ENCODE measurements at places on chromosomes 6 and 20. TPM values are rescaled to one million over a fixed set of nuclear protein-coding genes. Genes with fewer than 3 reads are reported as not detected.
A peak's percentile ranks its signal among the peaks of the same experiment; 100 is the strongest.

Gene LHFPL5
- total RNA-seq = not detected

Gene CLDN20
- total RNA-seq = not detected

Gene PI16
- total RNA-seq = 7.3 TPM

Gene KCNS1
- total RNA-seq = 0.13 TPM

Gene TRIM10
- total RNA-seq = 0.08 TPM

GRCh38 chr6:105601541-105602236 is 198.8 kb upstream of the PREP start:
- H3K27ac ChIP-seq = peak overlapping the region; percentile 82
- no peaks in the 10 kb centered on the region for H3K27me3 ChIP-seq
- DNase-seq = peak; percentile 67
- H3K4me3 ChIP-seq = peak overlapping the region; percentile 47
- peaks cover 35% of the 10 kb centered on the region for H3K4me1 ChIP-seq

DNA sequence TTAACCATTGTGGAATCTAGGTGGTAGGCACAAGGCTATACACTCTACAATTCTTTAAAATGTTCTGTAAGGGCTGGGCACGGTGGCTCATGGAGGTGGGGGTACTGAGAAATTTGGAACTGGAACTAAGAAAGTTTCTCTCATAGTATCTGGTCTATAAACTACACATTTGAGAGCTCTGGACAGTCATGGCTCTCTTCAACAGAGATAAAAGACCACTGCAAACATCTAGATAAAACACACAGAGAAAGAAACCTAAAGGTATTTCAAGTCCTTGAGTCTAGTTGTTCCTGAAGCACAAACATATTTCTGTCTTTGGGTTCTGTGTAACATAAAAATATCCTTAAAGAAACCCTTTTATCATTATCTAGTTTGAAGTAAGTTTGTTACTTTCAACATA is 35.2 kb downstream of the ILRUN start:
- H3K27ac ChIP-seq = no peak overlapping the region
- H3K4me1 ChIP-seq = peaks cover 71% of the 10 kb centered on the region
- no peak for DNase-seq
- H3K36me3 ChIP-seq = peaks cover 36% of the 10 kb centered on the region
- no peaks in the 10 kb centered on the region for H3K27me3 ChIP-seq

DNA sequence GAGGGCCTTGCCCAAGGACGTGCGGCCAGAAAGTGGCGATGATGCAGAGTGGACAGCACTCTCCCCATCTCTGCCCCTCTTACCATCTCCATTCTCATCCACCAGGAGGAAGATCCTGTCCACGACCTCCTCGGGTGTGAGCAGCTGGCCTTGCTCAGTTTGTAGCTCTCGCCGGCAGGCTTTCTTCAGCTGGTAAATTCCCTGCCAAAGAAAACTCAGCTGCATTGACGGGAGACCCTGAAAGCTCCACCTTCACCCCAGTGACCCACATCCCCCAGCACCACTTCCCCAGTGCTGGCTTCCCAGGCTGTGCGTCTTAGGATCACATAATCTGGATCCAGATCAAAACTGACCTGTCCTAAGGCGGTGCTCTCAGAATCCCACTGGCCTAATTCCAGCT is 9.2 kb downstream of the GUCA1B start:
- H3K4me3 ChIP-seq = no peak overlapping the region
- no peak for DNase-seq
- H3K4me1 ChIP-seq = no peaks in the 10 kb centered on the region
- no peak overlapping the region for H3K27ac ChIP-seq
- no peaks in the 10 kb centered on the region for H3K36me3 ChIP-seq

DNA sequence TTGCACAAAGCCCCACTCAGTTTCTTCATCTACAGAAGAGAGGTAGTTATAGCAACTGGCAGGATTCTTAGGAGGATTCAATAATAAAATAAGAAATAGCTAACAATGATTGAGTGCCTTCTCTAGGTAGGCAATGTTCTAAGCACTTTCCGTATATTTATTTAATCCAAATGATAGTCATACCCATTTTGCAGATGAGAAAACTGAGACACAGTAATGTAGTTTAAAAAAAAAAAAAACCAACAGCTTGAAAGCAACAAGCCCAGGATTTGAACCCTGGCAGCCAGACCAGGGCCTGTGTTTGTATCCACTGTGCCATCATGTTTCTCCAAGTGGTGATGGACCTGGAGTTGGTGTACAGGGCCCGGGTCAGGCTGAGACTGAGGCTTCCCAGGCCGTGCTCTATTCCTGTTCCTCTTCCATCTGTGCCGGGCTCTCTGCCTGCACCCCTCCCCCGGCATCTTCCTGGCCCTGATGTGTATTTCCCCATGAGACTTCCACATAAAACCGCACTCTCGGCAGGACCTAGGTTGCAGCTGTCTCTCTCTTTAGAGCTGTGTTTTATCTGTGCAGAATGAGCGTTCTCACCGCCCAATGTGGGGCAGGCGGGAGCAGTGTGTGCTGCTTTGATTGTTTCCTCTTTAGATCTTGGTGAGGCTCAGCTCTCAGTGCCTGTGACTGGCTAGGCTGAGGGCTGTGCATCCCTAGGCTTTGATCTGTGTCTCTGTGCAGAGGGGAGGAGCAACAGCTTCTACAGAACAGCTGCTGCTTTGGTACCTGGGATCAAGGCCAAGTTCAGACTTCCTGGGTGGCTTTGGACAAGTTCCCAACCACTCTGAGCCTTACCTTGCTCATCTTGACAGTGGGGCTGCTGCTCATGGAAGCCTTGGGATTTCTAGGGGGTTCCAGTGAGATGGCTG is 49.5 kb downstream of the TOX2 start:
- no peak overlapping the region for H3K4me3 ChIP-seq
- peak; percentile 26 for DNase-seq
- no peak overlapping the region for H3K27ac ChIP-seq

- no peaks in the 10 kb centered on the region for H3K36me3 ChIP-seq
- no peaks in the 10 kb centered on the region for H3K4me1 ChIP-seq
- H3K4me3 ChIP-seq = no peak overlapping the region
- DNase-seq = no peak
- no peak overlapping the region for H3K27ac ChIP-seq
Observed at GRCh38 chr20:11170565-11170964, 496.8 kb upstream of the JAG1 start.

GRCh38 chr6:127969701-127970100 is 68.8 kb upstream of the THEMIS start:
- H3K4me3 ChIP-seq = no peak overlapping the region
- DNase-seq = no peak
- H3K4me1 ChIP-seq = peaks cover 68% of the 10 kb centered on the region
- peak overlapping the region; percentile 86 for H3K27ac ChIP-seq

DNA sequence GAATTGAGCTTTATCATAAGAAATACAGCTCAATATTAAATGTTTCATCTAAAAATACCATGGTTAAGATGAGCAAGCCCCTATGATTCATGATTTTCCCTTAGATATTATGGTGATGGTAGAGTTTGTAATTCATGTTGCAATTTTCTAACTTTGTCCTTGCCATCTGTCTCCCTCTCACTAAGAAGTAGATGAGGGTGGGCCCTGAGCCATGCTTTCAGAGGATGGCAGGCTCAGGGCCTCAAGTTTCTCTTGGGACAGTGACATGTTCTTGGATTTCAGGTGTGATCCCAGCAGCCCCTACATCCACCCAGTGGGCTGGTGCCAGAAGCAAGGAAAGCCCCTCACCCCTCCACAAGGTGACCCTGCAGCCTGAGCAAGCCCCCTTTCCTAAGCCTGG is 25.6 kb downstream of the L3MBTL1 start:
- H3K27me3 ChIP-seq = no peaks in the 10 kb centered on the region
- H3K36me3 ChIP-seq = no peaks in the 10 kb centered on the region
- DNase-seq = no peak
- H3K4me1 ChIP-seq = no peaks in the 10 kb centered on the region

DNA sequence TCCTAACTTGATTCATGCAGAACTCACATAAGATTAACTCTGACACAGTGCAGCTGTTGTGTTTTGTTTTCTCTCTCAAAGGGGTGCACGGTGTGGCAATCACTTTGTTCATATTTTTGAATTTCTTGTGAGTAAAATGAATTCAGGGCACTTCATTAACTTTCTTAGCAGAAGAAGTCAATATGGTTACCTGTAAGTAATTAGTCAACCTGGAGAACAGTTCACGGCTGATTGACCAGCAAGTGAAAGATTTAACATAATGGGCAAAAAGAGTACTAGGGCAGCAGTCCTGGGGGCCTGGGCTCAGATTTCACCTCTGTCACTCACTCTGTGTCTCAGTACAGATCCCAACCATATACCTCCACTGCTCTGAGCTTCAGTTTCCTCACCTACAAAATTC is 102.4 kb upstream of the SPTLC3 start:
- H3K4me3 ChIP-seq = no peak overlapping the region
- no peak for DNase-seq
- H3K36me3 ChIP-seq = no peaks in the 10 kb centered on the region
- no peaks in the 10 kb centered on the region for H3K4me1 ChIP-seq
- H3K27me3 ChIP-seq = no peaks in the 10 kb centered on the region

- peaks cover 65% of the 10 kb centered on the region for H3K36me3 ChIP-seq
- H3K4me3 ChIP-seq = no peak overlapping the region
- H3K27ac ChIP-seq = no peak overlapping the region
- peaks cover 27% of the 10 kb centered on the region for H3K4me1 ChIP-seq
Observed at GRCh38 chr20:37081717-37082289, 14.0 kb downstream of the RBL1 start.

DNA sequence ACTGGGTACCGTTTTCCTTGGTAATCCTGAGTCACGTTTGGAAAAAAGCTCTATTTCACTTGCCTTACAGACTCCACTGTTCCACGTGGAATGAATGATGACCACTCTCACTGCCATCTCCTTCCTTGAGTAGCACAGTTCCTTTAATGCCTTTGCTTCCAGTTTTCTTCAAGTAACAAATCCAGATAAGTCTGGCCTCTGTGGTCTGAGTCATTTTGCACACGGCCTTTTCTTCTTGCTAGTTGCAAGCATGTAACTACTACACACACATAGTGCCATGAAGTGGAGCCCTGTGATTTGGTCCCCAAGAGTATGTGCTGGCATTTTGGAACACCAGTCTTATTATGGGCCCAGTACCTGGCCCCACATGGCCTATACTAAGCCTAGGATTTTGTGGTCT is 182.8 kb downstream of the SASH1 start:
- H3K27me3 ChIP-seq = no peaks in the 10 kb centered on the region
- H3K27ac ChIP-seq = no peak overlapping the region
- DNase-seq = no peak

GRCh38 chr20:48673507-48673906 is 154.3 kb downstream of the PREX1 start:
- H3K4me3 ChIP-seq = no peak overlapping the region
- H3K27ac ChIP-seq = no peak overlapping the region
- no peak for DNase-seq
- H3K4me1 ChIP-seq = peaks cover 1% of the 10 kb centered on the region
- peaks cover 80% of the 10 kb centered on the region for H3K36me3 ChIP-seq
- H3K27me3 ChIP-seq = no peaks in the 10 kb centered on the region

DNA sequence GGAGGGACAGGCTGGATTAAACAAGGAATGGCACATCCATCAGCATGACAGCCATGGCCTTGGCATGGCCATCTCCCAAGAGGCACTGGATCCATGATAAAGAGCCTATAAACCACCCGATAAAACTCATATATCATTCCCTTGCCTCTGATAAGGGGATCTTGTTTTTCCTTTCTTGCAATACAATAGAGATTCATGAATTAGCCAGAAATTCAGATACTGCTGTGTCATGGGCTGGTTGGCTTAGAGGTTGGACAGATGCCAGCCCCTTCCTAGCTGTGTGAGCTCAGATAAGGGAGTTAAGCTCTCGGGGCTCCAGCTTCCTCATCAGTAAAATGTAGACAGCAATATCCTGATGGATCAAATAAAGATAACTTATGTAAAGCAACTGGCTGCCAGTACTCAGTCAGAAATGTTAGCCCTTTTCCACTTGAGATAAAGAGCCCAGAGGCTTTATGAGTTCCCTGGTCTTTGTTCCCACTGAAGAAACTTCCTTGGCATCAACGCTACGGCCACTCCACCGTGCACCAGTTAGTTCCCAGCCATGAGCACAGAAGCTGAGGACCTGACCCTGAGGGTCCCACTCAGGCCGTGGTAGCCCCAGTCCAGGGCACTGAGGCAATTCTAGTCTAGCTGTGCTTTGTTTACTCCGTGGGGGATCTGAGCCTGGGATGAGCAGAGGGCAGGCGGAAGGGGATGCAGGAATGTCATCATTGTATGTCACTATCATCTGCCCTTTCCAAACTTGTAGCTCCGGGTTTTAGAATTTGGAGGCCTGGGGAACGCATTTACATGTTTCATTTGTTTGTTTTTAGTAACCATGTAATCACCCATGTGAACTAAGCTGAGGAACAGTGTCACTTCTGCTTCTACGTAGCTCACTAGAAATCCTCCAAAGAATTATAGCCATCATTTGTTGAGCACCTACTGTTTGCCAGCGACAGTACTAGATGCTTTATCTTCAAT is 67.2 kb upstream of the TBC1D7 start:
- peaks cover 8% of the 10 kb centered on the region for H3K4me1 ChIP-seq
- peaks cover 3% of the 10 kb centered on the region for H3K27me3 ChIP-seq
- H3K27ac ChIP-seq = no peak overlapping the region
- H3K36me3 ChIP-seq = no peaks in the 10 kb centered on the region

- H3K27me3 ChIP-seq = no peaks in the 10 kb centered on the region
- peaks cover 4% of the 10 kb centered on the region for H3K36me3 ChIP-seq
- no peak overlapping the region for H3K4me3 ChIP-seq
- H3K4me1 ChIP-seq = peaks cover 3% of the 10 kb centered on the region
- no peak overlapping the region for H3K27ac ChIP-seq
Observed at GRCh38 chr6:130565696-130566095, 199.9 kb downstream of the TMEM200A start.

DNA sequence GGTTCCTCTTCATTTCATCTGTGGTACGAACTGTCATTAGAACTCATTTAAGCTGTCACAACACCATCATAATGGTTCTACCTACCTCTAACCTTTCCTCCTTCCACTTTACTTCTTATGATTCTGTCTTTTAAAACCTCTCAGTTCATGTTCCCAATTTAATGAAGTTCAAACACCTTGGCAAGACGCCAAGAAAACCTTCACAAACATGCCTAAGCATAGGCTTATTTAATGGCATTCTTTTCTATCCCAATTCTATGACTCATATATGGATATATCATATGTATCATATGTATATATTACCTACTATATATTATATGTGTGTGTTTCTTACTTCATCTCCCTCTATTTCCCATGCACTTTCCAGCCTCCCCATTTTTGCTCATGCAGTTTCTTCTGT is 283.4 kb upstream of the TBX18 start:
- H3K27ac ChIP-seq = no peak overlapping the region
- no peak for DNase-seq
- H3K27me3 ChIP-seq = no peaks in the 10 kb centered on the region
- H3K4me1 ChIP-seq = no peaks in the 10 kb centered on the region
- H3K36me3 ChIP-seq = no peaks in the 10 kb centered on the region

- H3K36me3 ChIP-seq = no peaks in the 10 kb centered on the region
- no peaks in the 10 kb centered on the region for H3K27me3 ChIP-seq
- no peak overlapping the region for H3K4me3 ChIP-seq
Observed at GRCh38 chr6:53476964-53477363, 67.9 kb downstream of the GCLC start.

- H3K36me3 ChIP-seq = peaks cover 6% of the 10 kb centered on the region
- no peak overlapping the region for H3K27ac ChIP-seq
- H3K27me3 ChIP-seq = peaks cover 89% of the 10 kb centered on the region
Observed at GRCh38 chr6:108118359-108118724, 43.8 kb upstream of the OSTM1 start.

GRCh38 chr6:156773476-156773875 is 3.7 kb upstream of the ARID1B start:
- H3K4me1 ChIP-seq = peaks cover 20% of the 10 kb centered on the region
- H3K27me3 ChIP-seq = no peaks in the 10 kb centered on the region

GRCh38 chr6:73728548-73729205 is 32.7 kb downstream of the CD109 start:
- no peak overlapping the region for H3K4me3 ChIP-seq
- peaks cover 8% of the 10 kb centered on the region for H3K36me3 ChIP-seq
- no peaks in the 10 kb centered on the region for H3K27me3 ChIP-seq
- peak; percentile 36 for DNase-seq

All from activated CD4-positive, alpha-beta memory T cell treated with anti-CD3 and anti-CD28 coated beads, Interleukin-2, amount 10 ng/mL, durations not matched to agents 7 days and 5 days (primary cell).